ENCODE measurements at places on chromosomes 3 and 15. TPM values are rescaled to one million over a fixed set of nuclear protein-coding genes. Genes with fewer than 3 reads are reported as not detected.

MOBP gene
- polyA plus RNA-seq = 0.06 TPM

SKOR1 gene
- polyA plus RNA-seq = not detected

PLSCR4 gene
- polyA plus RNA-seq = 7.3 TPM

CKMT1A gene
- 18.7 TPM for polyA plus RNA-seq

ACSBG1 gene
- polyA plus RNA-seq = 0.15 TPM

HYAL1 gene
- polyA plus RNA-seq = 12.7 TPM

MAPK6 gene
- 13.3 TPM for polyA plus RNA-seq

KIF7 gene
- polyA plus RNA-seq = 2.3 TPM

BMF gene
- 5.1 TPM for polyA plus RNA-seq

PLOD2 gene
- polyA plus RNA-seq = 18.1 TPM

NTRK3 gene
- polyA plus RNA-seq = 1.4 TPM

GPR156 gene
- polyA plus RNA-seq = not detected

TTC23 gene
- 7.7 TPM for polyA plus RNA-seq

COL8A1 gene
- polyA plus RNA-seq = 1.1 TPM

CCDC39 gene
- not detected for polyA plus RNA-seq

RETNLB gene
- polyA plus RNA-seq = not detected

OXSR1 gene
- polyA plus RNA-seq = 11.2 TPM

C3orf49 gene
- polyA plus RNA-seq = not detected

ANKDD1A gene
- polyA plus RNA-seq = 1.5 TPM

CCPG1 gene
- polyA plus RNA-seq = 17.3 TPM

HDC gene
- polyA plus RNA-seq = 13.5 TPM

GOLGA8S gene
- not detected for polyA plus RNA-seq

DNAH12 gene
- polyA plus RNA-seq = not detected

PRC1 gene
- polyA plus RNA-seq = 33.5 TPM

ECE2 gene
- polyA plus RNA-seq = not detected

PHC3 gene
- polyA plus RNA-seq = 4.7 TPM

GNAT1 gene
- polyA plus RNA-seq = not detected

ZPLD1 gene
- polyA plus RNA-seq = not detected

CHRNA5 gene
- polyA plus RNA-seq = 1.1 TPM

AHSG gene
- not detected for polyA plus RNA-seq

TPRA1 gene
- polyA plus RNA-seq = 14.6 TPM

KIF23 gene
- 2.4 TPM for polyA plus RNA-seq

SPATA12 gene
- not detected for polyA plus RNA-seq

BUB1B gene
- polyA plus RNA-seq = 1.6 TPM

MESP2 gene
- 0.43 TPM for polyA plus RNA-seq

FBXO40 gene
- polyA plus RNA-seq = 0.06 TPM

PLSCR2 gene
- polyA plus RNA-seq = not detected

ADIPOQ gene
- polyA plus RNA-seq = 0.13 TPM

GATA2 gene
- 3.3 TPM for polyA plus RNA-seq

TRA2B gene
- 57.8 TPM for polyA plus RNA-seq

MME gene
- 4.5 TPM for polyA plus RNA-seq

NFKBIZ gene
- 14.4 TPM for polyA plus RNA-seq

LRTM1 gene
- not detected for polyA plus RNA-seq

GP9 gene
- polyA plus RNA-seq = not detected

CFAP44 gene
- 1.4 TPM for polyA plus RNA-seq

PAQR5 gene
- polyA plus RNA-seq = 7.5 TPM

MAN2A2 gene
- 16.0 TPM for polyA plus RNA-seq

CPB1 gene
- 0.70 TPM for polyA plus RNA-seq

IL16 gene
- 10.2 TPM for polyA plus RNA-seq

CAMP gene
- 1.4 TPM for polyA plus RNA-seq

PLEKHO2 gene
- 23.2 TPM for polyA plus RNA-seq

All from stomach (tissue), 19 donors.